ENCODE measurements at places on chromosomes 4 and X. TPM values are rescaled to one million over a fixed set of nuclear protein-coding genes. Genes with fewer than 3 reads are reported as not detected.

The CSAG1 gene
- total RNA-seq, result not detected

The SPANXA2 gene
- total RNA-seq, result not detected

The ATP1B4 gene
- 19.1 TPM for total RNA-seq

The RNF128 gene
- 0.38 TPM for total RNA-seq

The IGFBP7 gene
- 290 TPM for total RNA-seq

The SOX3 gene
- 2.1 TPM for total RNA-seq

The ANKRD50 gene
- 84.9 TPM for total RNA-seq

The GSX2 gene
- total RNA-seq, result 3.9 TPM

The GRXCR1 gene
- total RNA-seq, result 0.44 TPM

The CLTRN gene
- total RNA-seq, result 2.4 TPM

The ASMT gene
- total RNA-seq, result 1.2 TPM

The LGI2 gene
- total RNA-seq, result 4.4 TPM

The PDE5A gene
- total RNA-seq, result 101 TPM

The EXOC1L gene
- not detected for total RNA-seq

The SPACA5 gene
- not detected for total RNA-seq

The DRD5 gene
- 1.4 TPM for total RNA-seq

The EMCN gene
- total RNA-seq, result 29.1 TPM

The SLC25A14 gene
- 29.0 TPM for total RNA-seq

The AADAT gene
- total RNA-seq, result 14.8 TPM

The HELT gene
- total RNA-seq, result 1.0 TPM

The HPGDS gene
- total RNA-seq, result 1.3 TPM

The GABRG1 gene
- total RNA-seq, result 4.1 TPM

The SYTL5 gene
- total RNA-seq, result 4.1 TPM

The DDX53 gene
- not detected for total RNA-seq

The SORBS2 gene
- total RNA-seq, result 185 TPM

The TMEM150C gene
- 24.6 TPM for total RNA-seq

The CENPVL2 gene
- total RNA-seq, result 0.71 TPM

The FRMD7 gene
- 1.4 TPM for total RNA-seq

The TMPRSS11B gene
- total RNA-seq, result 0.44 TPM

The PTPN13 gene
- 248 TPM for total RNA-seq

The EDNRA gene
- 47.0 TPM for total RNA-seq

The RENBP gene
- 10.0 TPM for total RNA-seq

The TXK gene
- total RNA-seq, result 2.9 TPM

The STS gene
- 7.8 TPM for total RNA-seq

The ETDA gene
- not detected for total RNA-seq

The UGT8 gene
- 2.1 TPM for total RNA-seq

The CPEB2 gene
- 26.9 TPM for total RNA-seq
